ENCODE measurements at places on chromosomes 3 and 15. TPM values are rescaled to one million over a fixed set of nuclear protein-coding genes. Genes with fewer than 3 reads are reported as not detected.

KATNBL1 gene
- 28.0 TPM for total RNA-seq

SLC28A2 gene
- total RNA-seq: not detected

SMARCC1 gene
- total RNA-seq: 23.6 TPM

ABHD17C gene
- 8.7 TPM for total RNA-seq

All from myometrial cell (primary cell).